NCI-H187 treated with DMSO at 0.1 percent for 48 hours (cell line): ENCODE measurements at places on chromosomes 4 and X.

DNA sequence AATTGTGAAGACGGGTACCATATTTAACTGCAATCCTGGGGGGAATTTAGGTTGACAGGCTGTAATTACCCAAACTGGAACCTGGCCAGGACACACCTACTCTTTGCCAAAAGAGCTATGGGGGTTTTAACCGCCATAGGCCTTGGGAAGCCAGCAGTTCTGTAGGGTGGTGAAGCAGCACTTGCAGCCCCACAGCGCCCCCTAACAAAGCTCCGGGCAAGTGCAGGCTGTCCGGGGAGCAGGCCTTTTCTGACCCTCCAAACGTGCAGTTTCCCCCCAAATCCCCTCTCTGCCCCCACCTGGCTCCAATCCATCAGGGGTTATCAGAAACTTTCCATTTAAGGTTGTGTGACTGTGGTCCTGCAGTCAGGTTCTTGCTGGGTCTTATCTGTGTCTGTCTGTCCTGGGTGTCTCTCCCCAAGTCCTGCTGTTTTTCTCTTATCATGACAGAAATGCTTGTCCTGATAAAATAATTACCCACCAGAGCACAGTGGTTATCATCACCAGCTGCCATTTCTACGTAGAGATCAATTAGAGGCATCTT is 350.9 kb downstream of the MID1IP1 start:
- no peak for DNase-seq

DNA sequence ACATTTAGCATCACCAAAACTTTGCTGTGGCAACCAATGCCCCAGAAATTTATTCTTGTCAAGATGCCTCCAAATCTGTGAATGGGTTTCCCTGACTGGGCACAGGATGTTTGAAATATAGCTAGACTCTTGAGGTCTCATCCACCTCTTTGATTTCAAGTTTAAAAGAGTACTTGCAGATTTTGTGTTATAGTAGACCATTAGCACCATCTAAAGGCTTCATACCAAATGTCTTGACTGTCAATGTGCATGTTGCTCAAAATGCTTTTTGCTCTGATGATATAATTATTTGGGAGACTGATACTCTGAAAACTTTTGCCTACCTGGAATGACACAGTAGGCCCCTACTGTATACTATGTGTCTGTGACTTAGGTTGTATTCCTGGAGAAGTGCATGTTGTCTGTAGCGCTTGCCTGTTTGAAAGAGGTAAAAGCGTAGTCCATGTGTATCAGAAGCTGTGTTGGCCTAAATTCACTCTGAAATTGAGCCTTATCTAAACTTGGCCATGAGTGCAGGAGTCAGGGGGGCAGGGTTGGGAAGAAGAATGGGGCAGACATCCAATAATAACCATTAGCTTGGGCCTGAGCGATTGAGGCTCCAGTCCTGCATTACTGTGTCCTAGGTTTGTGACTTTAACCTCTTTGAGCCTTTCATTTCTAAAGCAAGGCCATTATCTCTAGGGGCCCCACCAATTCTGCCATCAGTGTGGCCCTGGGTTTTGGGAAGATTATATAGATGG is 33.8 kb downstream of the NDP start:
- no peak for DNase-seq

GRCh38 chr4:18815779-18816173 is 794.2 kb upstream of the LCORL start:
- DNase-seq, result no peak

GRCh38 chr4:83212041-83212851 is 72.4 kb downstream of the COQ2 start:
- DNase-seq, result no peak

DNA sequence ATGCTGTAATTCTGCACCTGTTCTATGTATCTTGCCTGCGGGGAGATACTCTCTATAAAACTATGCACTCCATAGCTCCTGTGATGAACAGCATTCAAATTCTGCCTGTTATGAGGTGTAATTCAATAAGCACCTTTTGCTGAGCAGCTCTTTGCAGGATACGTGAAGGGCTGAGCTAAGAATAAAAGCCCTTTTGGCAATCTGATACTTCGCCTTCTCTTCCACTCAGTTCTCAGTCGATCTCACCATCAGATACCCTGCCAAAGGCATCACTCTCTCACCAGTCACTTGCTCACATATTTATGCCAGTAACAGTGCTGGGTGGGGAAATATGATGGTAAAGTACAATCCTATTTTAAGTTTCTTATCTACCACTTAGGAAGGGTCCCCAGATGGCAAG is 67.2 kb downstream of the RPS3A start:
- DNase-seq, result no peak
